ENCODE measurements at places on chromosomes 12 and 14. TPM values are rescaled to one million over a fixed set of nuclear protein-coding genes. Genes with fewer than 3 reads are reported as not detected.

GRCh38 chr12:98373025-98373554 is 142.3 kb upstream of the TMPO start:
- H3K27me3 ChIP-seq = no peaks in the 10 kb centered on the region
- H3K4me3 ChIP-seq = no peak overlapping the region
- no peaks in the 10 kb centered on the region for H3K4me1 ChIP-seq
- no peak overlapping the region for H3K27ac ChIP-seq
- H3K36me3 ChIP-seq = no peaks in the 10 kb centered on the region

The CLEC2D gene
- total RNA-seq = 8.6 TPM

- no peaks in the 10 kb centered on the region for H3K36me3 ChIP-seq
- H3K27ac ChIP-seq = no peak overlapping the region
- no peaks in the 10 kb centered on the region for H3K27me3 ChIP-seq
- no peak overlapping the region for H3K4me3 ChIP-seq
- DNase-seq = no peak
Observed at GRCh38 chr12:5665615-5666014, 233.7 kb downstream of the NTF3 start.

The TAS2R30 gene
- total RNA-seq = 8.1 TPM

Data from sigmoid colon (tissue), 7 donors.